ENCODE measurements at places on chromosomes 13 and 19.
A peak's percentile ranks its signal among the peaks of the same experiment; 100 is the strongest.

DNA sequence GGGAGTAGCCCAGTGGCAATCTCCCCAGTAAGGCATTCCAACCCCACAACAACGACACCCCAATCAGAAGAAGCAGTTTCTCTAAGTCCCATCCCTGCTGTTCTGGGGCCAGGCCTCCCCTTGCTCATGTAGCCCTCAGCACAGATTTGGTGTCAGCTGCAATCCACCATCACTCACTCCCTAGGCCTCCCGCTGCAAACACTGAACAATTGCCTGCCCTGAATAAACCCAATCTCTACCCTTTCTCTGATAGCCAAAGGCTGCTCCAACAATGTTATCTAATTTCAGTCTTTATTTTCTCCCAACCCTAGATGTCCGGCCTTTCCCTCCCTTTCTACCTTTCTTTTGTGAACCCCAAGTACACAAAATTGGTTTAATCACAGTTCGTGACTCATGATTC is 5.6 kb upstream of the SOX21 start:
- no peak for DNase-seq

- no peak for DNase-seq
Observed at GRCh38 chr19:29629836-29630534, 23.9 kb downstream of the POP4 start.

- DNase-seq, result no peak
Observed at GRCh38 chr13:89930861-89931260, 1416.6 kb upstream of the MIR17HG start.

GRCh38 chr13:22086597-22087330 is 415.9 kb downstream of the FGF9 start:
- DNase-seq, result no peak

DNA sequence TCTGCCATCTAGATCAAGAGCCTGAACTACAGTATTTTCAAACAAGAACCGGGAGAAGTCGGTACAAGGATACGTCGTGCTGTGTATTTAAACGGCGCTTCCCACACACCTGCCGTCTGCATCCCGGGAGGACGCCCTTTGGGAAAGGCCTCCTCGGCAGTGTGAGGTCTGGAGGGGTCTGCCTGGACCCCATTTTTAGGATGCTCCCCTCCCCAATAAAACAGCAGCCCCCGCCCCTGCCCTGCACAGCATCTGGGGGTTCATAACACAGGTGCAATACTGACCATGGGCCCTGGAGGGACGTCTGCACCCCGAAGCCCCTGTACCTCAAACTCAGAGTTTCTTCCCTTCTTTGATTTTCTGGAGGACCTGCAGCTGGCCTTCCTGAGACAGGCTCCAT is 4.1 kb upstream of the C13orf46 start:
- DNase-seq, result no peak

- no peak for DNase-seq
Observed at GRCh38 chr19:41186971-41187883, 5.8 kb upstream of the CYP2S1 start.

DNA sequence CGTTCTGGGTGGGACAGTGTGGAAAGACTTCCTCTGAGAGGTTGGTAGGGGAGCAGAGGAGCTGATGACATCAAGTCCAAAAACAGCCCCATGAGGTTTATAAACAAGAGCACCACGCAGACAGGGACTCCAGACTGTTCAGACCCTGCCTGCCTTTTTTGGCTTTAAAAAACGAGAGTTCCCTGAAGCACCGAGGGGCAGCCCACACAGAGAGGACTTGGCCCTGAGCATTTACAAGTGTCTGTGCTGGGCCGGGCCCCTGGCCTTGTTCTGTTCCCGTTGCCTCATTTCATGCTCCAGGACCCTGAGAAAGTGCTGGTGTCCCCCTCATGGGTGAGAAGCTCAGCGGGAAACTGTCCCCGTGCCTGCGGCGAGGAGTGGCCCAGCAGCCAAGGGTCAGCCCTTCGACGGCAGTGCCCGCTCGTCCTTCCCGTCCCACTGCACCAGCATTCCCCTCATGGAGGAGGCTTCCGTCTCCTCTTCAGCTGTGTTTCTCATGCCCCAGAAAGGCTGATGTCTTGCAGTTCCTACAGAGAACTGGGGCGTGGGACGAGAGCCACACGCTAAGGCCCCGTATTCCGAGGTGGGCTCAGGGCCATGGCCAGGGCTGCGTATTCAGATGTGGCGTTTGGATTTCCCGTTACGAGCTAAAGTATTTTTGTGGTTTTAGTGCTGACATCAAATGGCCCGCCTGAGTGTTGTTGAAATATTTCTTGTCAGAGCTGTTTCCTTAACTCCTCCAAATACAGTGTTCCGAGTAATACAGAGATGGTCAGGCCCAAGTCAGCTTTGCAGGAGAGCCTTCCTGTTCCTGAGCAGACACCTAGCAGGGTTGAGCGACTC is 93.5 kb downstream of the ATP11A start:
- DNase-seq, result no peak

DNA sequence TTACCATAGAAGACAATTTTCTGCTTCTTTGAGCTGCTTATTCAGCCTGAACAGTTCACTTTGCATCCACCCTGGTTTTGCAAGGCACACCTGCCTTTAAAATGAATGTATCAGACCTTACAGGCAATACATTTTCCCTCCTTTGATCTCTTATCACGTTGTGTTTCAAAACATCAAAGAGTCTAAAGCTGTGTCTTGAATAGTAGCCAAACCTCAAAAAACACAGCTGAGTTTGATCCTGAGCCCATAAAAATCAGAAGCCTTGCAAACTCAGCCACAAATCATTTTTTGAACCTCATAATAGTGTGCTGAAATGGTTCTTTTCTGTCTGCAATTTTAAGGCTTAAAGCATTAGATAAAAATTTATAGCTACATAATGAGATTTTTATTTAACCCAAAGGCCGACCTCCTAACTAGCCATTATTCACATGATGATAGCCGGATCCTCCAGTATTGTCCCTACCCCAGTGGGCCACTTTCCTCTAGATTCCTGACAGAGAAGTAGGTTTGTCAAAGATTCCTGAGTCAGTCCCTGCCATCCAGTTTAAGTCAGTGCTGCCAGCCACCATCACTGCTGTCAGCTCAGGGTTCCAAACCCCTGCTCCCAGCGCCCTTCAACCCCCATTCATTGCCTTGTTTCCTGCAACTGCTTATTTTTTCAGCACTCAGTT is 71.8 kb downstream of the CAB39L start:
- DNase-seq, result no peak

DNA sequence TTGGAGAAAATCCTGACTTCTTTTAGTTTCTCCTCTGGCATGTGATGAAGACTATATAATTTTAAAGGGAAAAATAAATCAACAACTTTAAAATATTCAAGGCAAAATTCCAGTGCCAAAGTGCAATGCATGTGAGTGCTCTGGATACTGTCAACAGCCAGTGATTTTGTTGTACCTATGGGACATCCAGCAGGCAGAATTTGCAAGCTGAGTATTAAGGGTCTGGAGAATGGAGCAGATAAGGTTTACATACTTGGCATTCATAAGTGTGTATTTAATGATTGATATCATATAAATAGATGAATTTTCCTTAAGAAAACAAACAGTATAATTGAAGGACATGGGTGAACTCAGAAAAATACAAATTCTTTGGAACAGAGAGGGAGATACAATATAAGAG is 703.4 kb downstream of the GPC5 start:
- DNase-seq, result no peak

- DNase-seq, result no peak
Observed at GRCh38 chr13:71864094-71864985, 2.7 kb downstream of the DACH1 start.

- no peak for DNase-seq
Observed at GRCh38 chr19:41456342-41456918, 13.5 kb downstream of the ERICH4 start.

GRCh38 chr13:30862707-30863106 is 43.4 kb upstream of the MEDAG start:
- no peak for DNase-seq

DNA sequence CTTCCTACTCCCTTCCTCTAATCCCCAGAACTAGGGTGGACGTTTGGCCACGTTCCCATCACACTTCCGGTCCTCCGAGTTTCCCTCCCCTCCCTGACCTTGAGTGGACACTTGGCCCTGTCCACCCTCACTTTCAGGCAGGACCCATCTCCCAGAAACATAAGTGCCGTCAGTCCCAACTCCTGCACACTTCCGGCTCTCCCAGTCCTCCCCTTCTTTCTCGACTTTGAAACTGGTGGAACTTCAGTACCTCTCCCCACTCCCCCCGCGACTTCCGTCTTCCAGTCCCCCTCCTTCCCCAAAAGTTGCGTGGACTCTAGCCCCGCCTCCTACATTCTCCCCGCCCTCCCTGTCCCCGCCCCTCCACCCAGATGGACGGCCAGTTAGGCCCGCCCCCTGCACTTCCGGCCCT is 278 bp upstream of the ZNF274 start:
- DNase-seq, result peak; percentile 88

DNA sequence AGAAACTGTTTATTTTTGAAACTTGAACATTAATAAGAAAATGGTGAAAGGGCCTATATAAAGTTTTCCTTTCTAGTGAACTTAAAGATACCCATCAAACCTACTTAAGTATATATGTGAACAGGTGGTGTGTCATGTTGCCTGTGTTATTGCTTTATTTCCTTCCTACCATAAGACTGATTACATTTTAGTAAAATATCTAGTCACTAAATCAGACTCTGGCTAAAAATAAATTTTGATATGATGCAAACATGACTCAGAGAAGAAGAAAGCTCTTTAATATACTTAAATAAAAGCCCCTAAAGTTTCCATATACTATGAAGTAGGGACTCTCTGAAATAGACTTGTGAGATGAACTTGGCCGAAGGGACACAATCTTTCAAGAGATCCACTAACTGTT is 35.1 kb upstream of the FBXL3 start:
- DNase-seq, result no peak

DNA sequence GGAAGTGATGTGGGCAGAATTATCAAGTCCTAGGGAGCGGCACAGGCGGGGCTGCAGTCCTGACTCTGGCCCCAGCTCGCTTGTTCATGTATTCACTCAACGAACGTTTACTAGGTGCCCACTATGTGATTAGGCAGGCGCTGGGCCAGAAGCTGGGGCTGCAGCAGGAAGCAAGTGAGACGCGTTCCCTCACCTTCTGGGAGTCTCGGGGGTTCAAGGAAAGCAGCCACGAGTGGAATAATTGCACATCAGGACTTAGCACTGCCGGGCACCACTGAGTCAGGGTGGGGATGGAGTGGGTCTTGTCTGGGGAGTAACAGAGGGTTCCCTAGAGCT is 2.5 kb upstream of the LMTK3 start:
- no peak for DNase-seq

- no peak for DNase-seq
Observed at GRCh38 chr13:89609318-89609717, 1738.2 kb upstream of the MIR17HG start.

- DNase-seq, result no peak
Observed at GRCh38 chr13:96020155-96020575, 33.0 kb downstream of the UGGT2 start.

Measured in NCI-H1930 (cell line).